WTC11 (cell line): ENCODE measurements at places on chromosomes 1 and 21.

- DNase-seq, result no peak
Measured at GRCh38 chr1:17307946-17308345, at the start of gene PADI4. Gene PADI4, plus strand, starts transcription at chr1:17308197. Its CDS starts 26 bp downstream, at chr1:17308223.

- peak; percentile 31 for DNase-seq
Measured at GRCh38 chr1:110243574-110243973, 33.5 kb downstream of the KCNC4 start.

GRCh38 chr1:232812560-232812959, 7.3 kb downstream of the MAP10 start:
- DNase-seq, result no peak

DNA sequence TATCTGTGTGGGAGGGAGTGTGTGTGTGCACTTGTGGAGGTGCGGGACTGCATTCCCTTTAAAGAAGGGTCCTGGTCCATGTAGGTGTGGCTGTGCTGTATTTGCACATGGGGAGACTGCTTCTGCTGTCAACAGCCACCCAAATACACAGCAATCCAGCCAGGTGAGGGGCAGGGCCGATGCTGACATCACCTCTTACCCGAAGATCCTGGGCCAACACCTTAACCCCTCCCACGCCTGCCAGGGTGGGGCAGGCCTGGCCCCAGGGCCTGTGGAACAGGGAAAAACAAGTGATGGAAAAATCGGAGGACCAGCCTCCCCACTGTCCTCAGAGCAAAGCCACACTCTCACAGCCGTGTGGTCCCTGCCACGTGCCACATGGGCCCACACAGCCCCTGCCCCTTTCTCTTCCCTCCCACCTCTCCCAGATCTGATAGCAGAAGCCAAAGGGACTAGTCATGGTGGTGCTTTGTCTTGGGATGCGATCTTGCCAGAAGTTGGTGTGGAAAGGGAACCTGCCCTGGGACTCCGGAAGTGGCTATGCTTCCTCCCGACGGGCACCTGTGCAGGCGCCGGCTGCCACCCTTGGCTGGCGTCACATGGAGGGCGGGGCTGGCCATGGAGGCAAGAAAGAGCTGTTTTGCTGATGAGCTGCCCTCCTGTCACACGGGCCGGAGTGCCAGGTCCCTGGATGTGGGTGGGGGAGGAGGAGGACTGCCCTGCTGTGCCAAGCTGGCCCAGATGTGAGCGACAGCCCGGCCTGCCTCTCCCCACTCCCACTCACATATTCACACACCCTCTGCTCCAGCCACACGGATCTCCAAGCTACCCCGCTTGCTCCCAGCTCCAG, 7.8 kb upstream of the CASZ1 start:
- DNase-seq, result no peak

DNA sequence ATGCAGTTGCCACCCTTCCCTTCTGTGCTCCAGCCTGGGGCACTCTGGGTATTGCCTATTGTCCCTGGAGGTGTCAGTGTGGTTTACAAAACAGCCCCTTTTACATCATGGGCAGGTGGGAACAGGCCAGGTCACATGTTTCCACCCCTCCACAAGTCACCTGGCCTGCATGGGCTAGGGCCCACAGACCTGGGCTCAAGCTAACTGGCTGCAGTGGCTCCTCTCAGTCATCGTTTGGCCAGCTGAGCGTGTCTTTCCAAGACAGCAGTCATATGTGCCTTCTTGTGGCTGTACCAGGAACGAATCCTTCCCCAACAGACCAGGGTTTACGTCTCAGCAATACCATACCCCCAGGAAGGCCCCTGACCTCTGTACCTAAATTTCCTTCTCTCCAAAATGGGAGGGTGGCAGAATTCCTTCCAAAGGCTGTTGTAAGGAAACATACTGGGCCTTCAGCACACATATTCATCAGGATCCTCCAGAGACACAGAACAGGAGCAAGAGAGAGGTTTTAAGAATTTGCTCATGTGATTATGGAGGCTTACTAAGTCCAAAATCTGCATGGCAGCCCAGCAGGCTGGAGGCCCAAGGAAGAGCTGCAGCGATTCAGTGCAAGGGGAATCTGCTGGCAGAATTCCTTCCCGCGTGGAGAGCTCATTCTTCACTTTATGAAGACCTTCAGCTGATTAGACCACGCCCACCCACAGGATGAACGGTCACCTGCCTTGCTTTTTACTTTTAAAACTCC, 10.6 kb upstream of the TAS1R2 start:
- no peak for DNase-seq

- no peak for DNase-seq
Measured at GRCh38 chr1:209609041-209609790, 25.7 kb downstream of the CAMK1G start.

DNA sequence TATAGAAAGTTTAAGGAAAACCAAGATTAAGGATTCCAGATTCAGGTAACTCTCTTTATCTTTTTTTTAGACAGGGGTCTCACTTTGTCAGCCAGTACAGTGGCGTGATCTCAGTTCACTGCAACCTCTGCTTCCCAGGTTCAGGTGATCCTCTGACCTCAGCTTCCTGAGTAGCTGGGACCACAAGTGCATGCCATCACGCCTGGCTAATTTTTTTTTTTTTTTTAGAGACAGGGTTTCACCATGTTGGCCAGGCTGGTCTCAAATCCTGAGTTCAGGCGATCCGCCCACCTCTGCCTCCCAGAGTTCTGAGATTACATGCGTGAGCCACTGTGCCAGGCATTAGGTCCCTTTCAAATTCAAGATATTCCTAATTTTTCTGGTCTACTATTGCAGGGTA, 15.9 kb downstream of the LZIC start:
- DNase-seq, result no peak

DNA sequence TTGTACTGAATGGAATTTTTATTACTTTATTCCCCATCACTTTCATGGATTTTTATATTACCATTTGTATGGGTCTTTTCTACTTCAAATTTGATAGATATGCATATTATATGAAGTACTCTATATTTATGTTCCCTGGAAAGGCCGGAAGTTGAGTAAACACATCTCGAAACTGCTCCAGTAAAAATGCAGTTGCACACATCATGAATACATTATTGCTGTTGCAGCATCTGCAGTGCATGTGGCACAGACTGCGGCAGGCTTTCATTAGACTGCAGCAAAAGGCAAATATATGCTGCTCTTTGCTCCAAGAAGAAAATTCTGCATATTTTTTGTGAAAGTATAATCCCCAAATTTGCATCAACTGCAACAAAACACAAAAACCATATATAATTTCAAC, 48.7 kb upstream of the LRRC7 start:
- no peak for DNase-seq

GRCh38 chr1:241442686-241443085, 76.9 kb downstream of the FH start:
- DNase-seq, result no peak

GRCh38 chr1:30471307-30471706, 252.1 kb downstream of the MATN1 start:
- DNase-seq, result no peak

GRCh38 chr1:191882870-191883269, 275.4 kb upstream of the RGS18 start:
- no peak for DNase-seq

GRCh38 chr1:179976970-179977651, 22.5 kb downstream of the CEP350 start:
- no peak for DNase-seq
